ENCODE measurements at places on chromosomes 12 and 14.
A peak's percentile ranks its signal among the peaks of the same experiment; 100 is the strongest.

DNA sequence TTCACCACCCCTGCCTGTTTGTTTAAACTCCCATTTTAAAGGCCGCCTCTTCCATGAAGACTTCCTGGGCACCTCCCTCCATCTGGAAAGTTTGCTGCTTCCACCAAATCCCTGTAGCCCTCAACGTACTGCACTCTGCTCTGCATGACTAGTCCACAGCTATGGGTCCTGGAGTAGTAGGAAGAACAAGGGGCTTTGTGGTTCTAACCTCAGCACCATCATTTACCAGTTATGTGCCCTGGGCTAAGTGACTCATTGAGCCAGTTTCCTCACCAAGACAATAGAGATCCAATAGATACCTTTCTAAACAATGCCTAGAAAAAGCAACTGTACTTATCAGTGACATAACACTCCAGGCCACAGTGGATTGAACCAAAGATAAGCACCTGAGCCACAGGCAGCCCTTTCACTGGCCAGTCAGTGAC lies 8.5 kb upstream of the LTBP2 start:
- DNase-seq = peak; percentile 98

DNA sequence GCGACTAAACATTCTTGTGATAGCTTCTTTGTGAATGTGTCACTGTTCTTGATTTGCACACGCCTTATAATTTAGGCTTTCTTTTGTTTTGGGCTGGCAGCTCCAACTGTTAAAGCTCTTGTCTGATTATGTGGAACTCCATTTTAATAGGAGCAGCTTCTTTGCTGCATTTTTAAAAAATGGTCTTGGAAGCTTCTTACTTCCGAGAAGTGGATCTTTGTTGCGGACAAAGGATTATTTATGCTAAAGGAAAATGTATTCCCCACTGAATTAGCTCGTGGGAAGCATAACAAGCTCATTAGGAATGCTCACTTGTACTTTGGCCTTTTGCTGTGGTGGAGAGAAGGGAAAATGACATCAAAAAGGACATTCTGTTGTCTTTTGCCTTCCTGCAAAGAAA lies 20.0 kb downstream of the GAS2L3 start:
- peak; percentile 29 for DNase-seq

DNA sequence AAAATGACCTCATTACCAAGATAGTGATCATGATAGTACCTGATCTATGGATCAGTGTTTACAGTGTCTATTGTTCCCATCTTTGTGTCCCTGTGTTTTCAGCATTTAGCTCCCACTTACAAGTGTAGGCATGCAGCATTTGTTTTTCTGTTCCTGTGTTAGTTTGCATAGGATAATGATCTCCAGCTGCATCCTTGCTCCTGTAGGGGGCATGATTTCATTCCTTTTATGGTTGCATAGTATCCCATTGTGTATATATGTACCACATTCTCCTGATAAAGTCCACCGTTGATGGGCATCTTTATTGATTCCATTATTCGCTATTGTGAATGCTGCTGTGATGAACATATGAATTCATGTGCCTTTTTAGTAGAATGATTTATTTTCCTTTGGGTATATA lies 215.4 kb upstream of the NAV3 start:
- peak; percentile 2 for DNase-seq

GRCh38 chr12:3230758-3231375 lies 153.7 kb downstream of the TSPAN9 start:
- no peak for DNase-seq

DNA sequence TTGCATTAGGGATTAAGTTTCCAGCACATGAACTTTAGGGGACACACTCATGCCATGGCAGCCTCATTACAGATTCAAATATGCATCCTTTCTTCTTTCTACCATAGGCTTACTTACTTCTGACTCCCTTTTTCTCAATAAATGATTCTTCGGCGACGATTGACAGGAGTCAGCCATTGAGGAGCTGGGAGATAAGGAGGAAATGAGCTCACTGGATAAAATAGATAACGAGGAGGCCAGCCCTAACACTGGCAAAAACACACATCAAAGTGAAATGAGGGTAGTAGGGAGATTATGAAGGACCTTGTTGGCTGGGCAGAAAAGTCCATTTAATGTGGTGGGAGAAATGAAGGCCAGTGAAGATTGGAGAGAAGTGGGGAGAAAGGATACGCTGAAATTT lies 172.2 kb downstream of the SLC41A2 start:
- no peak for DNase-seq

- no peak for DNase-seq
Measured at GRCh38 chr14:101575581-101575980, 14.3 kb downstream of the DIO3 start.

DNA sequence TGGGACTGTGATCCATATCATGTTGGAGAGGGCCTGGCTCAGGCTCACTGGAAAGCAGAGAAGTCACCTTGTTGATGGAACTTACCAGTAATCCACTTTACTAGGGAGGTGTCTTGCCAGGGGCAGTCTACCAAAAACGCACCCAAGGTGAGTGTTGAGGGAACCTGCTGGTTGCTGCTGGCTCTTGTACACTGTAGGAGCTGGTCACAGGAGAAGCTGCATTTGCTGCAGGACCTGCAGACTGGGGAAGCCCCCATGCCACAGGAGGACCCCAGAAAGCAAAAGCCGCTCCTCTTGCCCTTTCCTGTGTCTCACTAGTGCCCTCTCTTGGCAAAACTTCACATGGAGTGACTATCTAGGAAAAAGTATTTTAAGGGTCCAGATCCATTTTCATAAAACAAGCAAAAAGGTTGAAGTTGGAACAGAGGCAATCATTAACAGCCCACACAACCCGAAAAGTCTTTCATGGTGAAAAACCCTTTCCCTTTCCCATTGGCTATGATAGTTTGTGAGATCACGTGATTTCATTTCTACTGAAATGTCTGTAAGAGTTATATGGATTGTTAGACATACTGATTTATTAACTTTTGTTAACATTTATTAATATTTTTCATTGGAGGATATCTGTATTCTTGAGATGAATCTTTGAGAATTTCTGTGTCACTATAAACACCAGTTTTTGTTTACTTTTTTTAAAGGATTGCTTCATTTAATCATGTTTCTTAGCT lies 59.2 kb downstream of the RASSF8 start:
- DNase-seq = peak; percentile 52

- peak; percentile 86 for DNase-seq
Measured at GRCh38 chr12:109541413-109541726, 31.9 kb downstream of the MMAB start.

GRCh38 chr12:102462386-102462785 lies 18.0 kb downstream of the IGF1 start:
- no peak for DNase-seq

- no peak for DNase-seq
Measured at GRCh38 chr14:79631276-79631675, 580.0 kb downstream of the DIO2 start.

DNA sequence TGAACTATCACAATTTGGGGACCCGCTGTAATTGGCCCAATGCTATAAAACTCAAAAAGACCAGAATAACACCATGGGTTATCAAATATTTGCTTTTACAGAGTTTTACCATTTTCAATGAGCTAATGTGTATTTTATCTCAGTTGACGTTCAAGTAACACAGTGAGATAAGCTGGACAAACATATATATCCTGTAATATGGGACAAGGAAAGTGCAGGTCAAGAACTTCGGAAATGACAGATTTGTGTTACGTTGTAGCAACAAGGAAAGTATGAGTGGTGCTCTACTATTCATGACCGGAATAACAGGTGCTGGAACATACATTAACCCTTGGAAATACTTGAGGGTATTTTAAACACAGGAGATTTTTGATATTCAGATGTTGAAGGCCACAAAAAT lies 566.4 kb upstream of the FLRT2 start:
- no peak for DNase-seq

DNA sequence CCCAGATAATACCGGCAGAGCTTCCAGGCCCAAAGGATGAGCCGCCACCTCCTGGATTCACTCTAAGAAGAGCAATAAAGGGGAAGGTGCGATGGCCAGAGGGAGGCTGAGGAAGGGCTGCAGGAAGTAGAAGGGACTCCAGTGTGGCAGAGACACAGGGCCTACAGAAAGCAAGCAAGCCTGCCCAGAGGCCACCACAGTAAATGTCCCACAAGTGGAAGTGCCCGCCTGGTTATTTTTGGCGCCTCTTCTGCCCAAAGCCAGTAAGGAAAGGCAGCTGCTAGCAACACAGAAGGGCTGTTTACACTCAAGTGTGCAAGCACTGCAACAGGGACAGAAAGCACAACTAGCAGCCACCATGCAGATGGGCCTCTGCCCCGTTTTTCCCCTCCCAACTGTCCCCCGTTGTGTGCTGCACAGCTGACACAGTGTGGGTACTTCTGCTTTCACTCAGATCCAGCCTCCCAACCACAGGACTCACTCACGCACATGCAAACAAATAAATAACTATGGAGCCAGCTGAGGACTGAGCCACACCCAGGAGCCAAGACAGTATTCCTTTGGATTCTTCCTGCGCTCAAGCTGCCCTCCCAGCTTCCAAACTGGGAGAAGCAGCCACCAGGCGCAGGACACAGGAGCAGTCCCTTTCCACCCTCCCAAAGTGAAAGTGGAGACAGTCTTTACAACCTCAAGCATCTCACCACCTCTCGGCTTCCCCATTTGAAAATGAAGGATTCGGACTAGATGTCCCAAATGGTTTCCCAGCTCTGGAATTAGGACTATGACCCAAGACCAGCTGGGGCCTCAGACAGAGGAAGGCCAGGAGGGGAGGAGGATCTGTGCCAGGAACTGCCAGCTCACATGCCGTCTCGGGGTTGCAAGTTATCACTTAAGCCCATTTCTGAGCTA lies 40.0 kb upstream of the PNMA1 start:
- DNase-seq = peak; percentile 84
